ENCODE measurements at places on chromosomes 1 and 21. TPM values are rescaled to one million over a fixed set of nuclear protein-coding genes. Genes with fewer than 3 reads are reported as not detected.
A peak's percentile ranks its signal among the peaks of the same experiment; 100 is the strongest.

- no peaks in the 10 kb centered on the region for H3K27me3 ChIP-seq
- DNase-seq = peak; percentile 84
- peak overlapping the region; percentile 88 for H3K27ac ChIP-seq
- H3K36me3 ChIP-seq = no peaks in the 10 kb centered on the region
- H3K4me3 ChIP-seq = peak overlapping the region; percentile 95
Observed at GRCh38 chr1:89633248-89633799, 404 bp downstream of the LRRC8C start.

GRCh38 chr1:93552741-93553455 is 105.0 kb downstream of the FNBP1L start:
- H3K4me3 ChIP-seq = no peak overlapping the region
- DNase-seq = peak; percentile 22
- H3K36me3 ChIP-seq = peaks cover 51% of the 10 kb centered on the region

GRCh38 chr1:24963099-24963872 is 33.2 kb upstream of the RUNX3 start:
- no peak overlapping the region for H3K27ac ChIP-seq
- no peaks in the 10 kb centered on the region for H3K27me3 ChIP-seq
- no peaks in the 10 kb centered on the region for H3K36me3 ChIP-seq
- no peak for DNase-seq
- no peaks in the 10 kb centered on the region for H3K4me1 ChIP-seq

DNA sequence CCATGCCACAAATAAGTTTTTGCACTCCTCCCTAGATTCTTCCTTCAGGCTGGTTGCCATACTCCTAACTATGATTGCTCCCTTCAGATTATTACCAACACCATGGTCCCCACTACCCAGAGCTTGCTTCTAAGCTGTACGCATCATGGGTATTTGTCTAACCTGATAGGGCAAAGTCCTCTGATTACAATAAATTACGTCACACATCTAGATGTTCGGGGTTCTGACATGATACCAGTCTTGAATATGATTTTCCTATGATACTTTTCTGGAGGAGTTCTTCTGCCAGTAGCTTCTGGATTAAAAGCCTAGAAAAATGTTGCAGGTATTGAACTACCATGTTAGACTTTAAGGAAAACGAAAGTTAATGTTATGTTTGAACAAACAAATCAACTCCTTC is 67.2 kb downstream of the NUF2 start:
- H3K36me3 ChIP-seq = no peaks in the 10 kb centered on the region
- no peak for DNase-seq
- no peaks in the 10 kb centered on the region for H3K4me1 ChIP-seq
- H3K4me3 ChIP-seq = no peak overlapping the region
- no peaks in the 10 kb centered on the region for H3K27me3 ChIP-seq

The C8B gene
- not detected for polyA plus RNA-seq

All from SK-N-SH (cell line).